ENCODE measurements at places on chromosomes 6 and 20.

- no peak for DNase-seq
Measured at GRCh38 chr6:157669747-157670216, 153.3 kb upstream of the SNX9 start.

DNA sequence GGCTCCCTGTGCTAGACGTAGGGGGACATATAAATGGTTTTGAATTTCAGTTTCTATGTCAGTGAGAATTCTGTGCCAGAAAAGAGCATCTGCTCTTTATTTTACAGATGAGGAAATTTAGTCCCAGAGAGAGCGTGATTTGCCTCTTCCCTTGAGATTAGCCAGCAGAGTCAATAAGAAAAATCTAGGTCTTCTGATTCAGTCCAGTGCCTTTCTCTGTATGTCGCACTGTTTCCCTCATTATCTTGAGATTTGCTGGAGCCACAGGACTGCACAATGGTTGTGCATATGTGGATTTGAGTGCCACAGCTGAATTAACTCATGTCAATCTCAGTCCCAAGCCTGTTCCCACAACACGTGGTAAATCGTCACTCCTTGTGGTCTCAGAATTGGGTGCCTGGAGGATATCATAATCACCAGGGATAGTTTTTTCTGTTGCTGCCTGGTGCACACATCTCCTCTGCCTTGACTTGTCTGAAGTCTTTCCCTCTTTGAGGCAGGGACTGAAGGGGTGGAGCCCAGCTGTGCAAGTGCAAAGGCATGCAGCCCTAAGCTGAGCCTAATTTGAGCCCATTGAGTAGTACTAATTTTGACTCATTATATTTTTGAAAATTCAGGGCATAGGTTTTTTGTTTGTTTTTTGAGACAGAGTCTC, 276.7 kb downstream of the SOX4 start:
- DNase-seq: no peak

GRCh38 chr20:33320006-33320405, 37.0 kb downstream of the BPIFB1 start:
- no peak for DNase-seq

DNA sequence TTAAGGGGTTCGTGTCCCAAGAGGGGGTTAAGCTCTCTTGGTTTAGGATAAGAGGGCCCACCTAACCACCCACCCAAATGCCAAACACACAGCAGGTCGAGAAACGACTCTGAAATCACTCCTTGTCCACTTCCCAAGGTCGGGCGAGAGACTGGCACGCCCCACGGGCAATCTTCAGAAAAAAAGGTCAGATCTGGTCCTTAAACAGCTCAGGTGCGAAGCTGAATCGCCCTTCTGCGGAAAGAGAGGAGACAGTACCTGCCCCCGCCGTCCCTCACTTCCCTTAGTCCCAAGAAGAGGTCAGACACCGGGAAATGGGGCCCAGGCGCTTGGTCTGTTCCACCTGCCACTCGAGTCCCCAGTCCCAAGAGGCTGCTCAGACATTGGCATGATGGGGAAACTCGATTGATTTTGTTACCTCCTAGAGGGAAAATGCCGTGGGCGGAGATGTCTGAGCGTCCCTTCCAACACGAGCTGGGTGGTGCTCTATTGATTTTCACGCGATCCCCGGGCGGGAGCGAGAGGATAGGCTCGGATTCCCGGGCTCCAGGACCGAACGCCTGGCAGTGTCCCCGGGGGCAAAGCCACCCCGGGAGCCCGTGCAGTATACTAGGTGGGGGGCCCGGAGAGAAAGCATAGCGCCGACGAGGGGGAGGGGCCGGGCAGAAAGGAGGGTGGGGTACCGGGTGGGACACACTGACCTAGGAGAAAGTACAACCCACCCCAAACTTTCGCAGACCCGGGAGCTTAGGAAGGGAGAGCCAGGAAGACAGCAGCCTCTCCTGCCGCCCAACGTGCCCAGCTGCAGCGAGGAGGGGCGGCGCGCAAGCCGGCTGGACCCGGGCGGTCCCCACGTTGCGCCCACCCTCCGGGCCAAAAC, 1.1 kb upstream of the SAMD5 start:
- no peak for DNase-seq

DNA sequence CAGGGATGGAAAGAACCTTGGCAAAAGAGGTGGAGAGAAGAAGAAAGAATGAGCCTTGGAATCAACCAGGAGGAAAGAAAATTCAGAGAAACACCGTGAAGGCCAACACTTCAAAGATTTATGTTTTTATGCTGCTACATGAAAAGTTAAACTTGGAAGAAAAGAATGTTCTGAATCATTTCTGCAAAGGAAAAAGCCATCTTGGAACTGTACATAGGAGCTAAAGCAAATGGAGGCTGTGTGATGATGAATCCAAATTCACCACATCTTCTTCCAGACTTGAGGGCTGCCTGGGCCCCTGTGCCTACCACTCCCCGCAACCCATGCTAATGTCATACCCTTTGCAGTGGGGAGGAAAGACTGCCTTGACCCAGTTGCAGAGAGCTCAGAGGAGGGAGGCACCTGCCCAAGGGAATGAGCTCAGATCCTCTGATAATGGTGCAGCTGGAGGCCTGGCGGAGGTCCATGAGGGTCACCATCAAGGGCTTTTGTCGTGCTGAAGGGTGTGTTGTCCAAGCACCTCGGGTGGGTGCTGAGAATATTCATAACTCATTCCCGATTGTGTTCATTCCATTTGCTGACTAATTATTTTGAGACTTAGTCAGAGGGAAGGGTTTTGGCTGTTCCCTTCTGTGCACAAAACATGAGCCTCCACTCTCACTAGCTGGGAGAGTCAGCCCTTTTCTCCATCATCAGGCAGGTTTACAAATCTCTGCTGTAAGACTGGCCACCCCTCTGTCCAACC, 245.8 kb upstream of the JAG1 start:
- no peak for DNase-seq

DNA sequence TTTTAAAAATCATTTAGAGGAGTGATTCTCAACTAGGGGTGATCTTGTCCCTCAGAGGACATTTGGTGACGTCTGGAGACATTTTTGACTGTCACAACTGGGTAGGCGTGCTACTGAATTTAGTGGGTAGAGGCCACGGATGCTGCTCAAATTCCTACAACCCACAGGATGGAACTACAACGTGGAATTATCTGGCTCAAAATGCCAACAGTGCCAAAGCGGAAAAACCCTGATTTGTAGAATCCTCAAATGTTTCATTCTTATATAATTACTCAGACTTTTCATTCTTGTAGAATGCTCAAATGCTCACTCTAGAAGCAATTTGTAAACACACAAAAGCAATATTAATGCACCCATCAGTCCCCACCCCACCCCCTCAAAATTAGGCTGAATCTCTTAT, 229.8 kb downstream of the ZMYND8 start:
- no peak for DNase-seq

- no peak for DNase-seq
Measured at GRCh38 chr6:3314621-3315467, 56.1 kb downstream of the PSMG4 start.

DNA sequence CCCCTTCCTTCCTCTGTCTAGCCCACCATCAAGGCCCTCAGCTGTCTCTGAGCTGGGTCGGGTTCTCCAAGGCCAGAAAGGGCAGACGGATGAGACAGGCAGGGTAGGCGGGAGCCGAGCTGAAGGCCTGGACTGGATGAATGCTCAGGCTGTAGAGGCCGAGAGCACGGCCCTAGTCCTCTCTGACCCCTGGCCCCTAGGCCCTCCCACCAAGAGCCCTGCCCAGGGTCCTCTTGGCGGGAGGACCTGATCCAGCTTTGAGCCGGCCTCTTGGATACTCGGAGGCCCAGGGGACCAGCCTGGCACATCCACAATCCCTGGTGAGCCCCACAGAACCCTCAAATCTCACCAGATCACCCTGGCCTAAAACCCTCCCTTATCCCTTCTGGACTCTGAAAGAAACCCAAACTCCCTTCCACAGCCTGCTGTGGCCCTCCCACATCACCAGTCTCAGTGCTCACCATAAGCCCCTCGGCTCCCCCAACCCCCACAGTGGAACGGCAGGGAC, 8.2 kb downstream of the ADISSP start:
- no peak for DNase-seq

DNA sequence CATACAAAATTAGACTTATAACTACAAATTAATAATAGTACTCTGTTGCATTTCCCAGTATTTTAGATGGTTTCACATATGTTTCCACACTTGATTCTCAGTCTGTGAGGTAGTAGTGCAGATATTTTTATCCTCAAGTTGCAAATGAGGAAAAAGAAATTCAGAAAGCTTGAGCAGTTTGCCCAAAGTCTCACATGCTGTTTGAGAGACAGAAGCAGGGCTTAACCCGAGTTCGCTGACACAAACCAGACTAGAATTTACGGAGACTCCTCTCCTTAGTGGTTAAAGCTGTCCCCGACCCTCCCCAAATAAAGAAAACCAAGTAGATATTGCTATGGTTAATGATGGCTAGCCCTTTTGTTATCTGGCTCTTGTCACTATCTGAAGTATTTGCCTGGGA, 126.2 kb downstream of the TIAM2 start:
- DNase-seq: no peak

DNA sequence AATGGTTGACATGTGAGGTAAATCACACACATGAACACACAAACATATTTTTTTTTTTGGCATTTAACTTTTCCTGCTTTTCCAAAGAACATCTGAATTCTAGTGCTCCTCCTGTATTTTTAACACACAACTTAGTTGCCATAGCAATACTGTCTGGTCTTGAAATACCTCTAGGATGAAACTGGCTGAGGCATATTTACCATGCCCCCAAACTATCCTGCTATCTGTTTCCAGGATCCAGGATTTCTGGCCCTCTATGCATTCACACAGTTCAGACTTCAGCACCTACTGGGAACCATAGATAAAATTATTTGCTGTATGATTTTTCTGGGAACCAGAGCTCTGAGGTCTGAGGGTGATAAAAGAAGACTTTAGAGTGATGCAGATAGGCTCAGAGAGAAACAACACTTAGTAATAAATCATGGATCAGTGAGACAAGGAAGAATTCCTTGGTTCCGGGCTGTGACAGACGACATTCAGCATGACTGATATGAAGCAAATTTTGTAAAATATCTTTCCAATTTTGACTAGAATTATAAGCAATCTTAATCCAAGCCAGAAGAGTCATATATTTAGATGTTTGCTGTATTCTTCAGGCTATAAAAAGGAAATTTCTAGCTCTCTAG, 359.7 kb downstream of the BTBD9 start:
- no peak for DNase-seq

- no peak for DNase-seq
Measured at GRCh38 chr20:63501818-63502670, 3.2 kb upstream of the EEF1A2 start.

GRCh38 chr6:35363293-35363750, 21.0 kb downstream of the PPARD start:
- DNase-seq: no peak

DNA sequence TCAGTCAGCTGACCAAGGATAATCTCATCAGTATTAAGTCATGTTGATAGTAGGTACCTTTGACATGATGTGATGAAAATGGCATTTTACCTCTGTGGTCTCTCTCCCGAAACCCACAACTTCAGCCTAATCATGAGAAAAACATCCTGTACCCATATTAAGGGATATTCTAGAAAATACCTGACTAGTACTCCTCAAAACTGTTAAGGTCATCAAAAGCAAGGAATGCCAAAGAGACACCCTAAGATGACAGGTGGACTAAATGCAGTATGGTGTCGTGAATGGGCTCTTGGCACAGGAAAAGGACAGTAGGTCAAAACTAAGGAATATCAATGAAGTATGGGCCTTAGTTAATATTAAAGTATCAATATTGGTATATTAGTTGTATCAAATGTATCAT, 221.4 kb downstream of the PLCB1 start:
- no peak for DNase-seq

DNA sequence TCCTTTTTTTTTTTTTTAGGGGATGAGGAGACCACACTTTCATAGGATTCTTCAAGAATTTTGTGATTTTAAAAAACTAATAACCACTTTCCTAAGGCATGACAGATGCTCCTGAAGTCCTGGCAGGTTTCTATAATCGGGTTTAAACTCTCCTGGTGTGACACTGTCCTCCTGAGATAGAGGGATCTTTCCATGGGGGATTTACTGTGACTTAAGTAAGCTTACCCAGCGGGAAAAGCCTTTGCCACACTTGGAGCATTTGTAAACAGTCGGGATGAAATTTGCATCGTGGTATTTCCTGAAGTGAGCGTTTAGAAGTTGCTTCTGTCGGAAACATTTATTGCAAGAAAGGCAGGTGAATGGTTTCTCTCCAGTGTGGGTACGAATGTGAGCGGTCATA, 16.6 kb downstream of the CTCFL start:
- no peak for DNase-seq

- no peak for DNase-seq
Measured at GRCh38 chr20:64025101-64025825, 10.7 kb upstream of the C20orf204 start.

DNA sequence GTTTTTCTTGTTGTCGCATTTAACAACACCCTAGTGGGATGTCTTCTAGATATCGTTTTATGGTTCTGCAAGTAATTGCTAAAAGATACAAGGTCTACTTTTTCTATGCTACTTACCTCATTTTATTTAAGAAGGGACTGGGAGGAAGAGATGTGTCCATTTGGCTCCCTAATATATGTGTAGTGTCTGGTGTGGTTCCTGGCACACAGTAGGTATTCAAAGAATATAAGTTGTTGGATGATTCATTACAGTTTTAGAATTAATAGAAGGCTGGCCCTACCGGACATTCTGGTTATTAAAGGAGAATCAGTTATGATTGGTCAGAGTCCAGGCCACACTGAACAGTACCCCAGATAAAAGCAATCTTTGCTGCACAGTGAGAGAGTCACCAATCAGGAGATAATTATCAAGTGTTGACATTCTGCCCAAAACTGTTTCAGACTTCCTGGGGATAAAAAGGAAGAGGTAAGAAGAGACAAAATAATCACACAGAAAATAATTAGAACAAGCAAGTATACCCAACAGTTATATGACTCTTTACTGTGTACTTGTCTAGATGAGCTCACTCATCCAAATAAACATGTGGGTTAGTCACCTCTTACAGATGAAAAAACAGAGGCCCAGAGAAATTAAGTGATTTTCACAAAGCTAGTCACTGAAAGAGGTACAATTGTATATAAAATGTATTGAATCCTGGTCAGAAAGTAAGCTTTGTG, 7.0 kb downstream of the TMEM244 start:
- no peak for DNase-seq

DNA sequence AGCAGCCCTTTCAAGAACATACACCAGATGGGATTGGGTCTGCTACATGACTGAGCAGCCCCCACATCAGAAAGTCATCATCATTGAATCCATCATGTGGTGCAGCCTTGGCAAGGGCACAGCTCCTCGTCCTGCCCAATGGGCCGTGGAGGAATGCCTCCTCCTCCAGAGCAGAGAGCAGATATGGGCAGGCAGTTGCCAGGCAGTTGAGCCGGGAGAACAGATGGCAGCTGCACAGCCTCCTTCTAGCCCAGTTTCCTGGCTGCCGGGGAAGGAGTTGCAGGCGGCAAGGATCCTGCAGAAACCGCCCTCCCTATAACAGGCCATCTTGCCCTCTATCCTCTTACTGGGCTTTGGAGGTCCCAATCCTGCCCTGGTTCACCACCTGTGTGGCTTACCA, 11.9 kb upstream of the ZFAND3 start:
- no peak for DNase-seq

GRCh38 chr20:64188091-64188490, 23.8 kb downstream of the MYT1 start:
- no peak for DNase-seq

Measured in GM19239 (cell line).